Astrocyte of the spinal cord (primary cell): ENCODE measurements at places on chromosomes 4 and X.
A peak's percentile ranks its signal among the peaks of the same experiment; 100 is the strongest.

DNA sequence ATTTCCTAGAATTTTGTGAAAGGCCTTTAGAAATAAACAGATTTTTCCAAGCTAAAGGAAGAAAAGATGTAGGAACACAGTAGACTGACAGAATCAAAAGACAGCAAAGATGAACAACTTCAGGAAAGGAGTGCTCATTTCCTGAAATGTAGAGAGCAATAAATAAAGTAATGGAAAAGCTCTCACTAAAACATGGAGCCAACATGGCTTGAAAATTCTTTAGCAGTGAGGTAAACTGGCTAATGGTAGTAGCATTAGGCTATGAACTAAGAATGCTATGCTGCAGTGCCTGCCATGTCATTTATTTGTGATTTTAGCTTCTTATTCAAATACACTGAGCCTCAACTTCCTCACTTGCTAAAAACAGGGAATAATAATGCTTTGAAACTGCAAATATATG, 108.7 kb downstream of the IQCM start:
- peak; percentile 63 for DNase-seq

- no peak for DNase-seq
Measured at GRCh38 chr4:127759228-127759820, 22.8 kb upstream of the HSPA4L start.

DNA sequence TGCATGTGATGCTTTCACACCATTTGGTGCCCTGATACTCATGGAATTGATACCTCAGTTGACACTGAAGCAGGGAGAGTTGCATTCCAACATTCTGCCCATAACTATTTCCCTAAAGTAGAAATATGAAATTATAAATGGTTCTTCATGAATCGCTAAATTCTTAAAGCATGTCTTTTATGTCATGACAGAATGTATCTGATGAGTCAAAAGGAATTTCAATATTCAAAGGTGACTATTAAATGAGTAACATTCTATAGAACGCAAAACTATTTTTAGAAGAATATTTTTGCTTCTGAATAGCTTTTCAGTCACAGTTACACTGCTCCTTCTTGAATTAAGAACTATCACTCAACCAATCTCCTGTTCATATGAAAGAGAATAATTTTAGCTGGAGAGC, 152.8 kb downstream of the ADGRA3 start:
- no peak for DNase-seq

DNA sequence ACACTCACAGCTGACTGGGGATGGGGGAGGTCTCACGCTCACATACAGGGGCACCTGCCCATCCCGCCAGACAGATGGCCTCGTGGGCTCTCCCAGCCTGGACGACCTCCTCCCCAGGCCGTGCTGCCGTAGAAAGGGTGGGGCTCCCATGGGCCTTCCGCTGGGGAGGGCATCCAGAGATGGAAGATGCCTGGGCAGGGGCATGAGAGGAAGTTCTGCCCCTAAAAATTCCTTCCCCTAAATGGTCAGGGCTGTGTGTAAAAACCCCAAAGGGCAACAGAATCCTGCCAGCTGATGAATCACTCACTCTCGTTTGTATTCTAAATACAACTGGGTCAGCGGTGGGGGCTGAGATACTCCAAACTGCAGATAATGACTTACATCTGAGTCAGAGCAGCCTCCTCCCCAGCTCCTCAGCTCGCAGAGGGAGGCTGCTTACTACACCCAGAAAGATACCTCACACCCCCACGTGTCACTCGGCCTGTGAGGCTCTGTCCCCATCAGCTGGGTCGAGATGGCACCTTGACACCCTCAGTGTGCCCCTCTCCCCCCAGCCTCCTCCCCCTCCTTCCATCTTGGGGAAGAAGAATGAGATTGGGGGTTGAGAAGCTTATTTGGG, 10.1 kb downstream of the WDR1 start:
- peak; percentile 97 for DNase-seq

- no peak for DNase-seq
Measured at GRCh38 chr4:72283357-72283756, 251.6 kb downstream of the NPFFR2 start.

DNA sequence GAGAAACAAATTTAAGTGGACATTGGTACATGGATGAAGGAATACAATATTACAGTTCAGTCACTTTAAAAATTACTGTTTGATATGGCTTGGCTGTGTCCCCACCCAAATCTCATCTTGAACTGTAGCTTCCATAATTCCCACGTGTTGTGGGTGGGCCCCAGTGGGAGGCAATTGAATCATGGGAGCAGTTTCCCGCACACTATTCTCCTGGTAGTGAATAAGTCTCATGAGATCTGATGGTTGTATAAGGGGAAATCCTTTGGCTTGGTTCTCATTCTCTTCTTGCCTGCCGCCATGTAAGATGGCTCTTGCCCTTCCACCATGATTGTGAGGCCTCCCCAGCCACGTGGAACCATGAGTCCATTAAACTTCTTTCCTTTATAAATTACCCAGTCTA, 804.2 kb upstream of the FRG1 start:
- DNase-seq, result no peak

DNA sequence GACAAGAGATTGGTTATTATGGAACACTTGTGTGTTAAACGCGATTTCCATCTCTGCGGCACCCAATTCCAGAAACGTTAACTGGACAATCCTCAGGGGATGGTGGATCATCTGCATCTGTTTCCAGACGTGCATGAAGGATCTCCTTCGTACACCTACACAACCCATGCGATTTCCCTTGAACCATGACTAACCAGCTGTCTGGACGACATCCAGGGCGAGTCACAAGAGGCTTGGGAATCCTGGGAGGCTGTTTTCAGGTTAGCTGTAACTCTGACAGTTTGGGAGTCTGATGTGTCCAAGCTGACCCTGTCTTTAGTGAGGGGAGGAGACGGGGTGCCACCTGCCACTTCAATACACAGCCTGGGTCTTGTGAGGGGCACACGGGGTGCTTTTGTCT, 84.5 kb downstream of the GATB start:
- DNase-seq, result peak; percentile 82
